ENCODE measurements at places on chromosomes 6 and 20.

DNA sequence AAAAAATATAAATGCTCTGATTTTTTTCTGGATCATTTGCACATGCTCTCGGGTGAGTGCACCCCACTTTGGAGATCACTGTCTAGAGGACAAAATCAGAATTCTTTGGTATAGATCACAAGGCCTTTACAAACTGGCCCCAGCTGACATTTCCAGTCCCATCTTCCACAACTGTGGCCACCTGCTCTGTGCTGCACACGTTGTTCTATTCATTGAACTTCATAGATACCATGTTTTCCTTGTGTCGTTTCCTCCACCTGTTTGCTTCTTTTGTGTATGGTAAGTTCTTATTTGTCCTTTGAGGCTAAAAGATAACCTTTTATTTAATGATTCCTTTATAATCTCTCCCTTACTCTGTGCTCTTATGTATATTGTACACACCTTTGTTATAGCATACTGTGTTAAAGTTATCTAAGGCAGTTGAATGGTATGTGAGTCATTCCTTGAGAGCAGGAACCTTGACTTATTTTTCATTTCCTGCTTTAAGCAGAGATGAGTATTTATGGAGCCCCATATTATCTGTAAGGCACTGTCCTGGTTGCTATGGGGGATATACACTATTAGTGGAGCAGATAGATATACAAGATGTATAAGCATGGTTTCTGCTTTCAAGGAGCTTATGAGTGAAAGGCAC, 12.0 kb upstream of the SLC17A5 start:
- no peak for DNase-seq

- DNase-seq: no peak
Measured at GRCh38 chr6:148358196-148358785, 15.7 kb downstream of the SASH1 start.

DNA sequence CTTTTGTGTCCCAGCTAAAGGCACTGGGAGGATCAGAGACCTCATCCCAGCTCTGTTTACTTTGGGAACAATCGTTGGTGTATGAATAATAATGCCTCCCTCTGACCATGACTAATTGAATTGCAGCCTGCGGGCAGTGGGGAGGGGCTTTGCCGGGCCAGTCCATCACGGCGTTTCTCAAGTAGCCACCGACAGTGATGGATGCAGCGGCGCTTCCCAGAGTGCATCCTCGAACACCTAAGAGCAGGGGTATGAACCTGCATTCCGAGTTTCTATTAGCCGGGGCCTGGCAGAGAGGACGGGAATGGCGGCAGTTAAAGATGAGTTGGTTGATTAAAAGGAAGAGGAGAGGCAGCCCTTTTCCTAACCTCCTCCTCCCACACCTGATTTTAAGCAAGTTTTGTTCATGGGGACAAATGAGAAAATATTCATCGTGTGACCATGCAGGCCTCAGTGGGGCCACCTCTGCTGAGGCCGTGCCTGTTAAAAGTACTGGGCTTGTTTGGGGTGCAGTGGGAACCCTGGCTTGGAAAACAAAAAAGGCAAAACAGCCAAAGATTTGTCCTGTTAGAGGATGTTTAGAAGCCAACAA, 154.1 kb downstream of the FOXA2 start:
- no peak for DNase-seq

GRCh38 chr20:17627101-17627955, 54.7 kb downstream of the RRBP1 start:
- no peak for DNase-seq

GRCh38 chr6:29741592-29741991, 18.4 kb downstream of the HLA-F start:
- DNase-seq: no peak

- no peak for DNase-seq
Measured at GRCh38 chr20:13220194-13220903, 725 bp upstream of the ISM1 start.

- DNase-seq: no peak
Measured at GRCh38 chr6:136609873-136610706, 59.9 kb upstream of the MAP7 start.

DNA sequence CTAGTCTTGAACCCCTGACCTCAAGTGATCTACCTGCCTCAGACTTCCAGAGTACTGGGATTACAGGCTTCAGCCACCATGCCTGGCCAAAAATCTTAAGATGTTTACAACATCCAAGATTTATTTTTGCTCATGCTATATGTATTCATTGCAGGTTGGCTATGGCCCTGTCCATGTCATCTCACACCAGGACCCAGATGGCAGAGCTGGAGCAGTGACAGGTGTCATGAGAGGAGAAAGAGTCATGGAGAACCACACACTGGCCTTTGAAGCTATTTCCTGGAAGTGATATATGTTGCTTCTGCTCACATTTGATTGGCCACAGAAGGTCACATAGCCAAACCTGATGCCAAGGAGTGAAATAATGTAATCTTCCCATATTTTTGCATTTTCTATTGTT, 13.8 kb upstream of the DDR1 start:
- no peak for DNase-seq

DNA sequence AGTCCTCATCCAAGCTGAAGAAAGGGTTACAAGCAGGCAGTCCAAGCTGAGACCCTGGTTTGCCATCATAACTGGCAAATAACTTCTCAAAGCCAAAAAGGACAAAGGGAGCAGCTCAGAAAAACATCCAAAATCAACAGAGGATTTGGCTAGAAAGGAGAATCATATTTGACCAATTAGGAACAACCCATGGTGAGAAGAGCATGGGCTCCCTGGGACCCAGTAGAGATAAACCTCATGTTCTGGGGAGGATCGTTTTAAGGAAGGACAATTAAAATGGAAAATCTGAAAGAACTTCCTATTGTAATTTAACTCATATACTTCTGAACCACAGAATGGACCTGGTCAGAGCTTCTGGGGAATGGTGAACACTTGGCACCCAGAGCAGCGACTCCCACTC, 71.5 kb downstream of the PRND start:
- DNase-seq: no peak

DNA sequence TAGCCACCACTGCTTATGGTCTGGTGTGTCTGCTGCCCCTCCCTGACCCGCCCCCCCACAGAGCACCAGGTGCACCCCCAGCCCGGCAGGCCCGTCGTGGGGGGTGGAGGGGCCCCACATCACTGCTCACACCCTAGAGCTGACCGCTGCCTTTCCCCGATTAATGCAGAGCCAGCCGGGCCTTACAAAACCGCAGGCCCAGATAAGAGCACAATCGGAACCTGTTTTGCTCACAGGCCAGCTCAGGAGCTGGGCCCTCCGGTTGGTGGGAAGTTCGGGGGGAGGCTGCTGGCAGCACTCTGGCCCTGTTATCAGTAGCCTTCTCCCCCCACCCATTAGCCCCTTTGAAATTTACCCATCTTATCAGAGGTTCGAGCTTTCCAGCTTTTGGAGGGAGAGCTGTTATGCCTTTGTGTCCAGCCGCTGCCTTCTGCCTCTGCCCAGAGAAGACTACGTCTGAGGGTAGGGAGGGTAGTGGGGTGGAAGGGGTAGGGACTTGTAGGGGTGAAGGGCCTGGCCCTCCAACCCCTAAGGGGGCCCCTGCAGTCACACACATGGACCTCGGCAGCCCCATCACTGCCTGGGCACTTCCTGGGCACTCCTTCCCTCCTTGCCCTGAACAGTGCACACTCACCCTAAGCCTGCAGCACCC, 6.9 kb upstream of the SPDEF start:
- no peak for DNase-seq

GRCh38 chr6:43938178-43939105, 168.4 kb downstream of the VEGFA start:
- DNase-seq: no peak
